ENCODE measurements at places on chromosomes 3 and 15. TPM values are rescaled to one million over a fixed set of nuclear protein-coding genes. Genes with fewer than 3 reads are reported as not detected.

GRCh38 chr3:183514021-183514420 lies 41.5 kb downstream of the KLHL6 start:
- no peaks in the 10 kb centered on the region for H3K36me3 ChIP-seq
- H3K27me3 ChIP-seq = peaks cover 47% of the 10 kb centered on the region
- no peak for DNase-seq
- H3K27ac ChIP-seq = no peak overlapping the region
- H3K4me3 ChIP-seq = no peak overlapping the region

DNA sequence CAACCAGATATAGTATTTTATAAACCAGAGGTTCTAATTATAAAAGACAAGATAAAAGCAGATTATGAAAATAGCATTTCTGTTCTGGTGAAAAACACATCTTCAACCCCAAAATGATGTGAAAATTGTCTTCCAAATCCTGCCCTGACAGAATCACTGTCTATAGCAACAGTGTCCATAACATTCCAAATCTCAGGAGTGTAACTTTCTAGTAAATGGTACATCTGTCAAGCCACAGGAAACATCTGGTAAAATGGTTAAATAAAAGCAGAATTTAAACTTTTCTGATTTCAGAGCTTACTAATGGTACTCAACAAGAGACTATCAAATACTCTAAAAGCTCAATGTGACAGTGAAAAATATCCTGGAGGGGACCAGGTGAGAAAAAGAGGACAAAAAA lies 60.5 kb downstream of the VGLL4 start:
- H3K4me3 ChIP-seq = peak overlapping the region; percentile 88
- peaks cover 5% of the 10 kb centered on the region for H3K27me3 ChIP-seq
- peak overlapping the region; percentile 85 for H3K27ac ChIP-seq
- peaks cover 91% of the 10 kb centered on the region for H3K4me1 ChIP-seq

GRCh38 chr3:481680-482079 lies 285.1 kb downstream of the CHL1 start:
- no peak overlapping the region for H3K4me3 ChIP-seq
- DNase-seq = no peak
- H3K27ac ChIP-seq = no peak overlapping the region
- peaks cover 2% of the 10 kb centered on the region for H3K27me3 ChIP-seq
- no peaks in the 10 kb centered on the region for H3K4me1 ChIP-seq
- no peaks in the 10 kb centered on the region for H3K36me3 ChIP-seq

DNA sequence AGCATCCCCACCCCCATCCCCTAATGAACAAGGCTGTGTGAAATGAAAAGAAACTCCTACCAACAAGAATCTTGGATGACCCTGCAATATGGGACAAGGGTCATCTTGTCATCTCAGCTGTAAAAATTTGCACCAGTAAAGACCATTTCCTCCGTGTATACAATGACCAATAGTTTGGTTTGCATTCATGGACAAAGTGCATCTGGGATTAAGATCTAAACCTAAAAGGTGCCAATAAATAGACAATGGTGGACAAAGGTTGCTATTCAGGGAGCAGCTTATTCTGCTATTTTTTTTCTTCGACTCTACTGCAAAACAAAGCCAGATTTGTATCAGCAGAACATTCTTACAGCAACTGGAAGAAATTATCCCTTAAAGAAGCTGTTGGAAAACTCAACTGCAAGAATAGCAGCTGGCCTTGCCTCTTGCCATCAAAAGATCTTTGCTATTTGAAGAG lies 8.0 kb downstream of the MGLL start:
- no peaks in the 10 kb centered on the region for H3K27me3 ChIP-seq
- no peak overlapping the region for H3K4me3 ChIP-seq
- peaks cover 58% of the 10 kb centered on the region for H3K4me1 ChIP-seq
- no peak overlapping the region for H3K27ac ChIP-seq
- DNase-seq = no peak
- H3K36me3 ChIP-seq = peaks cover 92% of the 10 kb centered on the region

The TNNC1 gene
- 0.46 TPM for total RNA-seq

- no peaks in the 10 kb centered on the region for H3K27me3 ChIP-seq
- peaks cover 3% of the 10 kb centered on the region for H3K4me1 ChIP-seq
- no peak overlapping the region for H3K27ac ChIP-seq
- no peaks in the 10 kb centered on the region for H3K36me3 ChIP-seq
- no peak for DNase-seq
These were observed 888.8 kb downstream of the OTOL1 start for GRCh38 chr3:162385387-162385786.

The RHOV gene
- total RNA-seq = 0.32 TPM

DNA sequence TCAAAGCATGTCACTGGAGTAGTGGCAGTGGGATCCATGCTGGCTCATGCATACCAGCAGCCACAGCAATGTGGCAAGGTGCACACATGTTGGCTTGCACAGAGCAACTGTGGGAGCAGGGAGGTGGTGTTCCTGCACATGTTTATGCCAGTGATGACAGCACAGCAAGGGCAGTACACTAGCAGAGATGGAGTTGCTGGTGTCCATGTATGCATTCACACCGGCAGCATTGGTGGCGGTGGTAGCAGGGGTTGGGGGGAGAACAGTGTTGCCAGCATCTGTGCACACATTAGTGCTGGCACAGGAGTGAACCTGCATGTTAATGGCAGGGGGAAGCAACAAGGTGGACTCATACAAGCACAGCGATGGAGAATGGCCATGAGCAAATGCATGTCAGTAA lies 202.0 kb upstream of the KCNMB2 start:
- no peak overlapping the region for H3K27ac ChIP-seq
- H3K4me3 ChIP-seq = no peak overlapping the region
- DNase-seq = no peak
- H3K27me3 ChIP-seq = no peaks in the 10 kb centered on the region

GRCh38 chr3:9178697-9179096 lies 70.7 kb downstream of the SRGAP3 start:
- no peak overlapping the region for H3K27ac ChIP-seq
- H3K36me3 ChIP-seq = no peaks in the 10 kb centered on the region
- DNase-seq = no peak
- H3K4me1 ChIP-seq = peaks cover 10% of the 10 kb centered on the region
- H3K27me3 ChIP-seq = peaks cover 30% of the 10 kb centered on the region
- no peak overlapping the region for H3K4me3 ChIP-seq
